ENCODE measurements at places on chromosomes 16 and 17.

- DNase-seq: no peak
Observed at GRCh38 chr17:65374966-65375365, 186.5 kb downstream of the AXIN2 start.

DNA sequence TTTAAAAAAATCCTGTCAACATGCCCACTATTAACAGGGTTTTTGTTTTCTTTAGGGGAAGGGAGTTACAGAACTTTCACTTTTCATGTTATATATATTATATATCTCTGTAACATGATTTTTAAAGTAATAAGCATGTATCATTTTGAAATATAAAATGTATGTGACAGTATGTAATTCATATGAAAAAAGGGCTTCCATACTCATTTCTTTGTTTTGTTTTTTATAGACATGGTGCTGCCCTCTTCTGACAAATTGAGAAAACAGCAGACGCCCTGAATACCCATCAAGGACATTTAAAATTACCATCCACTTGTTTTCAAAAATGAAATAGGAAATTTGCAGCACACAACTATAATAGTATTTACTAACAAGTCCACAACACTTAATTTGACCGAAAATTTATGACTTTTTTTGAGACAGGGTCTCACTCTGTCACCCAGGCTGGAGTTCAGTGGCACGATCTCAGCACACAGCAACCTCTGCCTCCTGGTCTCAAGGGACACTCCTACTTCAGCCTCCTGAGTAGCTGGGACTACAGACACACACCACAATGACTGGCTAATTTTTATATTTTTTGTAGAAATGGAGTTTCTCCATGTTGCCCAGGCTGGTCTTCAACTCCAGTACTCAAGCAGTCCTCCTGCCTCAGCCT lies 30.4 kb downstream of the CFDP1 start:
- DNase-seq: no peak

GRCh38 chr16:78836802-78837491 lies 737.5 kb downstream of the WWOX start:
- no peak for DNase-seq

GRCh38 chr17:82902972-82903874 lies 63.4 kb upstream of the ZNF750 start:
- no peak for DNase-seq

DNA sequence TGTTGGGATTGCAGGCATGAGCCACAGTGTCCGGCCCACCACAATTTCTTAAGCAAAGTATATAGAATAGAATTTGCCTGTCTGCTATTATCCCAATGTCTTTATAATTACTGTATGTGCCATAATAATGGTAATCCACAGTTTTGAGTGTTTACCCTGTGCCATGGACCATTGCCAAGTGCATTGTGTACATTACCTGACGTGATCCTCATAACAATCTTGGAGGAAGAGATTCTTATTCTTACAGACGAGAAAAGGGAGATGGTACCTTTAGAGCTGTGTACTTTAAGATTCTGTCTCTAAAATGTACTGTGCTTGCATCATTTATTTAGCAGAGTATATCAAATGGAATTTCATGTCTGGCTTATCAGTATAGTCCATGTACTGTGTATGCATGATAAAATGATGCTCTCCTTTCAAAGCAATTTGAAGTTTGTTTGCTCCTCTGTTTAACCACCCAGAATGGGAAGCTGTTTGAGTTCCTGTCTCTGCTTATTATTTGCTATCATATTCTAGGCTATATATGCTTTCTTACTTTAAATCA lies 13.8 kb upstream of the CDR2 start:
- no peak for DNase-seq

DNA sequence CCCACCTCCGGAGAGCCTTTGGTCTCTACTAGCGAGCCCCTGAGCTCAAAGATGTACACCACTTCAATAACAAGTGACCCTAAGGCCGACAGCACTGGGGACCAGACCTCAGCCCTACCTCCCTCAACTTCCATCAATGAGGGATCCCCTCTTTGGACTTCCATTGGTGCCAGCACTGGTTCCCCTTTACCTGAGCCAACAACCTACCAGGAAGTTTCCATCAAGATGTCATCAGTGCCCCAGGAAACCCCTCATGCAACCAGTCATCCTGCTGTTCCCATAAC lies 702 bp downstream of the SPN start:
- no peak for DNase-seq

DNA sequence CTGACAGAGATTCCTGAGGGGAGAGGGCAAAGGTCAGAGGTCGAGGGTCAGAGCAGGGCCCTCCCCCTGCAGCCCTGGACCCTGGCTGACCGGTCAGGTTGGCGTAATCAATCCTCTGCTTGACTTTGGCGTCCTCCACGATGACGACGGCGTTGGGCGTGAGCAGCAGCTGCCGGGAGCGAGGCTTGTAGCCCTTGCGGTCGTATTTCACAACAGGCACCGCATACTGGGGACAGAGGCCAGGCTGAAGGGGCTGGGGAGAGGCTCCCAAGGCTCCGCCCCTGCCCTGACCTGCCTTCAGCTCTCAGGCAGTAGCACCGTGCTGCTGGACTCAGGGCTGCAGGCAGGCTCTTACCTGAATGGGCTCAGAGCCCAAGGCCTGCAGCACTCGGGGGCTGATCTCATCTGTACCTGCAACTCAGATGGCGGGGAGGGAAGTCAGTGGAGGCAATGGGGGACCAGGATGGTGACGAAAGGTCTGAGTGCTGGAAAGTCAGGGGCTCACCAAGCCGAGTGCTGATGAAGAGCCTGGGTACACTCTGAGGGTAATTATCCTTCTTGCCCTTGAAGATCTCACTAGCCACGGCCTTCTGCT lies 12.0 kb upstream of the CRK start:
- no peak for DNase-seq

DNA sequence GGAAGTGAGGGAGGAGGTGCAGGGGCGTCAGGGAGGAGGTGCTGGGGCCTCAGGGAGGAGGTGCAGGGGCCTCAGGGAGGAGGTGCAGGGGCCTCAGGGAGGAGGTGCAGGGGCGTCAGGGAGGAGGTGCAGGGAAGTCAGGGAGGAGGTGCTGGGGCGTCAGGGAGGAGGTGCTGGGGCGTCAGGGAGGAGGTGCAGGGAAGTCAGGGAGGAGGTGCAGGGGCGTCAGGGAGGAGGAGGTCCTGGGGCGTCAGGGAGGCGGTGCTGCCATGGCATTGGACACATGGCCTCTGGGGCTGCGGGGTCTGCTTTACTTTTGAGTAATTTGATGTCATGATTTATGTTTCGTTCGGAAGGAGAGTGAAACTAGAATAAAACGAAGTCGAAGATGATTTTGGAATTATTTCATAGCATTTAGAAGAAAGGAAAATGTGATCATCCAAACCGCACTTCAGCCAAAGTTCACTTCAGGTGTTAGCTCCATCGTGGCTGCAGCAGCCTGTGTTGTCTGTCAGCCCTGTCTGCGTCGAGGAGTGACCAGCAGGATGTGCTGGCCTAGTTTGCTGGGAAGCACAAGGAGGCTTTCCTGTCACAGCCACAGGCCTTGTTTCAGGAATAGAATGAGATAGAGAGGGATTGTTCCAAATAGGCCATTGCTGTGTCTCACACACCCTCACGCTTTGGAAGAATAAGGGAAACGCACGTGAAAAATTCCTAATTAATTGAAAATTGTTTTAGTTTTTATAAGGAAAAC lies 42.8 kb downstream of the RAB11FIP3 start:
- no peak for DNase-seq

- no peak for DNase-seq
Observed at GRCh38 chr16:84737192-84738011, 37.6 kb downstream of the USP10 start.

DNA sequence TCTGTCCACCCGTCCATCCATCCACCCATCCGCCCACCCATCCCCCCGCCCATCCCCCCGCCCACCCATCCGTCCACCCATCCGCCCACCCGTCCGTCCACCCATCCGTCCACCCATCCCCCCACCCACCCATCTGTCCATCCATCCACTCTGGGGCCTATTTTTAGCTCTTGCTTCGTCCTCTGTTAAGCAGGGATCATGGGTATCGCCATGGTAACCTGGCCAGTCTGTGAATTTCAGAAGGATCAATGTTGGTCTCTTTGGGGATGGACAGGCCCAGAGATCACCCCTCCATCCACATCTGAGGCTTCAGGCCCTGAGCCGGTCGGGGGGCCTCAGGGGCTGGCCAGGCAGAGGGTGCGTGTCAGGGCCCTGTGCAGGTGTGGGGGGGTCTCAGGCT lies 15.2 kb upstream of the DPEP1 start:
- no peak for DNase-seq

DNA sequence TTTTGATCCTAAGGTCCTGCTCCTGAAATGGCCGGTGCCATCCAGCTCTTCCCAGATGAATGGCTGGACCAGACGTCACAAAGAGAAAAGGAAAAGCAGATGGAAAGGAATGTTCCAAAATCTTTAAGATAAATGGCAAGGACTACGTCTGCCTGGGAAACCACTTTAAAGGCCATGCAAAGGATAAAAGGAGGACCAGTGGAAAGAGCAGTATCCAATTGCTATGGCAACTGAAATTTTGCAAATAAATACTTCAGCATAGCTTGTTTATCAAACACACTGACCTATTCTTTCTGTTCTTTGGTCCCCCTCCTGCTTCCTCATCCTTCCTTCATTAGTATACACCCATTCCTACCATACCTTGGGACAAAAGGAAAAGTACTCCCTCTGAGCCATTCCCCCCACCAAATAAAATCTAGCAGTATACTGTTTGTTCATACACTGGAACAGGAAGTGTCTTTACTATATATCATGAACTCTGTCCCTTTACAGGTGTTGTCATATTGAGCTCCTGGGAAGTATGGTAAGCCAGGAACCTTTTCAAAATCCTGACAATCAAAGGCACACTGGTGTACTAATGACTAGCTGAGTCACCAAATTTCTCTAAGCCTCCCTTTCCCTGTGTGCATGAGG lies 37.2 kb upstream of the NUFIP2 start:
- no peak for DNase-seq

DNA sequence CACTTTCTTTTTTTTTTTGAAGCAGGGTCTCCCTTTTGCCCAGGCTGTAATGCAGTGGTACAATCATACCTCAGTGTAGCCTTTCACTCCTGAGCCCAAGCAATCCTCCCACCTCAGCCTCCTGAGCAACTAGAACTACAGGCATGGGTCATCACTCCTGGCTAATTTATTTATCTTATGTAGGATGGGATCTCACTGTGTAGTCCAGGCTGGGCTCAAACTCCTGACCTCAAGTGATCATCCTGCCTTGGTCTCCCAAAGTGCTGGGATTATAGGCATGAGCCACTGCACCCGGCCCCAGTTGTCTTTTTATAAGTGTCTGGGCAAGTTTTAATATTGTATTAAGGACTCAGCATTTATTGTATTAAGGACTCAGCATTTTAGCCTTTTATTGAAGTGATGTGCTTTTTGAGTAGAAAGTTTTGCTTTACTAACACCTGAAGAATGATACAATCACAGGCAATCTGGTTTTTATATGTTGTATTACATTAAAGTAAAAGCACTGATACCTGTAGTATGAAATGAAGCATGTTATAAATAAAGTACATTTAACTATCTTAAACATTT lies 22.9 kb downstream of the VMP1 start:
- no peak for DNase-seq

DNA sequence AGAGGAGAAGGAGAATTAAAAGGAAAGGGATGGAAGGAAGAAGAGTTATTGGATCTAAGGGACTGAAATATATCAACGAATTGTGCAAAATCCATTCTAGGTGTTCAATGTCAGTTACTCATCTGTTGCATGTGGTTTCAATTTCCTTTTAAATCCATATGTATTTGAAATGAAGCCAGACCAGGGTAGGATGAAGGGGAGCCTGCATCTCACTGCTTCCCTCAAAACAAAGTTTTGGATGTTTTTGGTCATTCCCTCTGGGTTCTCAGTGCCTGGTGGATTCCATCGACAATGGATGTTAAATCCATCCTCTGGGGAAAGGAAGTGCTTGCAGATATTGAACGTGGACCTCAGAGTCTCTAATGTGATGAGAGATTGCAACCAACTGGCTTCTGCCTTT lies 103.5 kb upstream of the XYLT1 start:
- no peak for DNase-seq

DNA sequence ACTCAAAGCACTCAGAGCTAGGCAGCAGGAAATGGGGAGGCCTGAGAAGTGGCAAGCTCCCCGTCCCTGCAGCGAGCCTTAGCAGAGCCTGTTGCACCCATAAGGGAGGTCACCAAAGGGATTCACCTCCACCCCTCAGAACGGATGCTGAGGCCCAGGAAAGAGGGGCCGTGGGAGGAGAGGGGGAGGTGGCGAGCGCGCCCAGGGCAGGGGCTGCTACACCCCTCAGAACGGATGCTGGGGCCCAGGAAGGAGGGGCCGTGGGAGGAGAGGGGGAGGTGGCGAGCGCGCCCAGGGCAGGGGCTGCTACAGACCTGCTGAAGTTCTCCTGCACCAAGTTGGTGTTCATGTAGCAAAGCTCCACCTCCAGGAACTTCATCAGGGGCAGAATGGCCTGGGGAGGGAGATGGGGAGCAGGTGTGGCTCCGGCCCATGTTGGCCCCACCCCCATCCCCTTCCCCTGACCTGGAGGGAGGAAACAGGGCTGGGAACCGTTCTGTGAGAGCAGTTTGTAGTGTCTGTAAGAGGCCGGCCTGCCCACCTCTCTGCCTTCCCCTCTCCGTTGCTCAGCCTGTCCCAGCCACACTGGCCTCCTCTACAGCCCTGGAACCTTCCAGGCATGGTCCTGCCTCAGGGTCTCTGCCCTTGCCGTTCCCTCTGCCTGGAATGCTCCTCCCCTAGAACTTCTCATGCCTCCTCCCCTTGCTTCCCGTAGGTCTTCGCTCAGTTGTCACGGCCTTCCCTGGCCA lies 11.4 kb downstream of the UNC13D start:
- DNase-seq: no peak

DNA sequence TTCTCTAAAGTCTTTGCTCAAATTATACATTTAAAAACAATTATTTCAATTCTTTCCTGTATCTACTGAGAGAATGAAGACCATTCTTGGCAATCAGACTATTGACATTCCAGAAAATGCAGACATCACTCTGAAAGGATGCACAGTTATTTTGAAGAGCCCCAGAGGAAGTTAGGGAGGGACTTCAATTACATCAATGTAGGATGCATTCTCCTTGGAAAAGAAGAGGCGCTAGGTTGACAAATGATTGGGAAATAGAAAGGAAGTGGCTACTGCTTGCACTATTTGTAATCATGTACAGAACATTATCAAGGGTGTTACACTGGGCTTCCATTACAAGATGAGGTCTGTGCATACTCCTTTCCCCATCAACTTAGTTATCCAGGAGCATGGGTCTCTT lies 74.3 kb downstream of the SSH2 start:
- no peak for DNase-seq

DNA sequence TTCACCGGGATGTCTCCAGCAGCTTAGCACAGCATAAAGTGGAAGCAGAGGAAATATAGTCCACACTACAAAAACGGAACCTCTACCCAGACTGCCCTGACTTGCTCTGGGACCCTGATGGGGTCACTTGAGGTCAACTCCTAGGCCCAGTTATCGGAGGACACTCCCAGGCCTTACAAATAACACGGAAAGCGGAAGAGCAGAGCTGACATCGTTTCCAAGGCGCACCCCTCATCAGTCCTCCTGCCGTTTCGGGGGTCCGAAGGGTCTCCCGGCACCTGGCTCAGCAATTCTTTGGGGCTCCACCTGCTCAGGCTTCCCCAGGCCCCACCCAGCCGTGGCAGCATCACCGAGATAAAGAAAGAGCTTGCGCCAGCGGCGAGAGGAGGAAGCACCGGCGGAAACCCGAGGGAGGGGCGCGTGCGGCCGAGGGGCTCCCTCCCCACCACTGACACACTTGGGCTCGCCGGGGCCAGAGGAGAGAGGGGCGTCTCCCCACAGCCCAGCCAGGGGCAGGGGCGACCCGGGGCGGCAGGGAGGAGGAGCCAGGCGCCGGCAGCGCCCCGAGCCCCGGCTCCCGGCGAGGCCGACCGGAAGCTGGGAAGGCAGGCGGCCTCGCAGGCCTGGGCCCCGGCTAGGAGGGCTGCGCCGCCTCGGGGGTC lies 727 bp downstream of the CORO7 start:
- no peak for DNase-seq

Data from GM18507 (cell line).